ENCODE measurements at places on chromosomes 6 and 20. TPM values are rescaled to one million over a fixed set of nuclear protein-coding genes. Genes with fewer than 3 reads are reported as not detected.

GRCh38 chr20:54643761-54644160, 168.4 kb downstream of the DOK5 start:
- no peak for DNase-seq

- DNase-seq, result no peak
These were observed 1.1 kb upstream of the OVOL2 start for GRCh38 chr20:18058661-18059467.

The ZNF133 gene
- 35.4 TPM for total RNA-seq

GRCh38 chr6:34658605-34659265, 37.8 kb downstream of the ILRUN start:
- no peak for DNase-seq

DNA sequence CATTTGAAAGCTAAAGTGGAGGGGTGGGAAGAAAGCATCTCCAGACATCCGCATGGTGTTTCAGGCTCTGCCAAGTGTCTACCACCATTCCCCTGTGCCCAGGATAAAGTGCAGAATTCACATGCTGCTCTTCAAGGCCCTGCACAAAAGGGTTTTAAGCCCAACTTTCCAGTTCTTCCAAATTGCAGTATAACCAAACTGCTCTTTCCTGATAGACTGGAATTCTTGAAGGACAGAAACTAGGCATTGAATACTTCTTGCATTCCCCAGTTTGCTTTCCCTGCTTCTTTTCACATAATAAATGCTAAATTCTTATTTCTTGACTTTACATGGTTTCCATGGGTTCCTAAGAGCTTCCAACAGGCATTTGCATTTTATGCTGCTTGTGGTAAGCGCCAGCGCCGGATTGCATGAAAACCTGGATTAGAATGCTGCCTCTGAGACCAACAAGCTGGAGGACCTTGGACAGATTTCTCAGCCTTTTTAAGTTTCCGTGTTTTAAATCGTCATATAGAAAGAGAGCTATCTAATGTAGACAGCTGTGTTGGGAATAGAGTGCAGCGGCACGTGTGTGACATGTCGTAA, 7.9 kb downstream of the SOX4 start:
- DNase-seq, result no peak

The SLC22A3 gene
- 3.7 TPM for total RNA-seq

GRCh38 chr6:135592276-135592675, 94.7 kb upstream of the AHI1 start:
- DNase-seq, result no peak

The WFDC12 gene
- total RNA-seq, result not detected

DNA sequence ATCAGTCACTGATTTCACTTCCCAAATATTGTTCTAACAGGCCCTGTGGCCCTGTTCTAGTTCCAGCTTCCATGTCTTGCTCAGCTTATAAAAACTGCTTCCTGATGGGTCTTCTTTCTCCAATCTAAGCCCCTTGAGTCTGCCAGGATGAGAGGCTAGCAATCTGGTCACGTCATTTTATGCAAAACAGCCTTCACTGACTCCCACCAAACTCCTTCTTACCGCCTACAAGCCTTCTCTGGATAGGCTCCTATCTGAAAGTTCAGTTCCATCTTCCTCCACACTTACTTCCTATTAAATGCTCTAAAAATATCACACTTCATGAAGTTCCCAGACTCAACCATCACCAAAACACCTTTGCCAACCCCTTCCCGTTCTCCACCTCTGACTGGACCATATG, 15.5 kb downstream of the CRNKL1 start:
- no peak for DNase-seq

- no peak for DNase-seq
These were observed 26.8 kb upstream of the TBX18 start for GRCh38 chr6:84791233-84791632.

The OLIG3 gene
- total RNA-seq, result not detected

The IL17A gene
- total RNA-seq, result not detected

The PMEPA1 gene
- total RNA-seq, result 8.3 TPM

- no peak for DNase-seq
These were observed 105.9 kb downstream of the ADGRB3 start for GRCh38 chr6:68740828-68741500.

The GSTA4 gene
- total RNA-seq, result 145 TPM

The TCFL5 gene
- total RNA-seq, result 12.3 TPM

DNA sequence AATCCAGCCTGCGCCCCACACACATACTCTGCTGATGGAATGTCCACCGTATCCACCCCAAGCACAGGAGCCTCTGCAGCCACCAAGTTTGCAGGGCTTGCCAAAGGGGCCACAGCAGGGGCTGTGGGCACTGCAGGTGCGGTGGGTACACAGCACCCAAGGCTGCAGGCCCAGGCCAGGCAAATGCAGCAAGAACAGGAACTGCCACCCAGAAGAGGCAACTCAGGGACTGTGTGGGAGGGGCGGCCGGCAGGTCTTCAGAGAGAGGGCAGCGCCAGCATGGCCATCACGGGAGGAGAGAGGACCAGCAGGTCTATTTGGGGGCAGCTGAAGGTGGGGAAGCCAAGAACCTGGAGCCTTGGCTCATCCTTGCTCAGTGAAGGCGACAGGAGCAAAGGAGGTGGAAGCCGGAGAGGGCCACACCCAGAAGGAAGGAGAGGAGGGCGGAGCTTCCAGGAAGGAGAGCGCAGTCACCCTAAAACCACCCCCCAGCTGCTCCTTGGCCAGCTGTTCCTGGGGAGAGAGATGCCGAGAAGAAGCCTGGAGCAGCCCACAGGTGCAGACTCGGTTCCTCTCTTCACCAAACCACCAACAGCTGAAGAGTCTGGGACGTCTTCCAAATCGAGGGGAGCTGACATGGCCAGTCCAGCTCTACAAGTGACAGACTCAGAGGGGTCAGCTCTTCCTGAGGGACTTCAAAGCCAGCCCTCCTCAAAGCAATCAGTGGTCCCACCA, 265.1 kb upstream of the CDYL start:
- no peak for DNase-seq

GRCh38 chr20:20414640-20415220, 46.8 kb downstream of the INSM1 start:
- no peak for DNase-seq

Data from occipital lobe (tissue), 3 donors.